Stimulated activated CD4-positive, alpha-beta T cell treated with anti-CD3 and anti-CD28 coated beads, TNF-alpha, amount 100 ng/mL, for 48 hours (primary cell): ENCODE measurements at places on chromosomes 16 and 17.
A peak's percentile ranks its signal among the peaks of the same experiment; 100 is the strongest.

- DNase-seq, result peak; percentile 7
These were observed 83.5 kb downstream of the ADCY9 start for GRCh38 chr16:4032768-4033167.

- DNase-seq, result no peak
These were observed 9.5 kb downstream of the ZNF771 start for GRCh38 chr16:30416624-30417528.

DNA sequence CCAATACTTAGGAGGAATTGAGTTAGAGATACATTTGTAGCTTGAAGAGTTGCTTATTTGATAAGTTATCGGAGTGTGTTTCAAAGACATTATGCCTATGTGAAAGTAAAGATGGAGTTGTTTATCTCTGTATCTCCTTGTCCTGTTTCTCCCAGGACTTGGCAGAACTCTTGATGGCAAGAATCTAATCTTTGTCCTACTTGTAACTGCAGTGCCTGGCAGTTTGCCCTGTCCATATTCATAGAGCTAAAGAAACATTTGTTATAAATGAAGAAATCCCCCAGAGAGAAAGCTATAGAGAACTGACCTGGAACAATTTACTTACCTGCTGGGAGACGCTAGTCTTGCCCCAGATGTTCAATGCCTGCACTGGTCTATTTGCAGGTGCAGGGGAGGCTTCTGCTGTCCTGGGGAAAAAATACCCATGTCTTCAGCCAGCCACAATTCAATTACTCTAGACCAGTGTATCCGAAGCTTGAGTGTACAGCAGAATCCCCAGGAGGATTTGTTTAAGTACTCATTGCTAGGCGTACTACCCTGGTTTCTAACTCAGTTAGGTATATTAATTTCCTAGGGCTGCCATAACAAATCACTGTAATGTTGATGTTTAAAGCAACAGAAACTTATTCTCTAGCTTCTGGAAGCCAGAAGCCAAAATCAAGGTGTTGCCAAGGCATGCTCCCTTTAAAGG, 410.0 kb upstream of the HSBP1 start:
- no peak for DNase-seq

- no peak for DNase-seq
These were observed 556.6 kb upstream of the SALL1 start for GRCh38 chr16:51707666-51708065.

- no peak for DNase-seq
These were observed 85.6 kb downstream of the KCNJ2 start for GRCh38 chr17:70254735-70255460.

DNA sequence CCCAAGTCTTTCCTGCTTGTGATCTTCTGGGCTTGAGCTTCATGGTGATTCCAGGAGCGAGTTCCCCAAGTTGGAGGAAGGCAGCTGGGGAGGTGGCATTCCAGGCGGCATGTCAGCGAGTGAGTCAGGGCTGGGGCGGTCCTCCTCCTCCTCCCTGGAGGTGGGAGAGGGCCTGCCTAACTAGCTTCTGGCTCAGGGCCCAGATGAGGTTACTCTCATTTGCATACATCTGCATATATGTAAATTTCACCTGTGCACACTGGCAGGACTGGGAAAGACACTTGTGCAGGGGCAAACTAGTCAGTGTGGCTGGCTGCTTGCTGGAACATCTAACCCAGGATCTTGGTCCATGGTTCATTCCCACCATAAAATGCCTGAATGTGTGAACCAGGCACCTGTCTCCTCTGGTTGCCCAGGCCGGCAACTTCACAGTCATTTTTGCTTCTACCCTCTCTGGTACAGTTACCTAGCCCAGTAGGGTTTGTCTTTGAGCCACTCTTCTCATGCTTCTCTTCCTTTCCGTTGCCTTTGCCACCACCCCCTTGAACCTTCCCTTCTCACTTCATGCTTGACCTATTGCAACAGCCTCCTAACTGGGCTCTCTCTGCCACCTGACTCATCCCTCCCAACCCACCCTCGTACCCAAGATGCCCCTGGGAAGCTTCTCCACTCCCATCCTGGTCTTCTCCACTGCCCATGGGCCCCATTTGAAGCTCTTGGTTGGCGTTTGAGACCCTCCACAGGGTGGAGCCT, 9.6 kb upstream of the DLX4 start:
- DNase-seq, result no peak

GRCh38 chr17:1733759-1734158, 8.9 kb upstream of the SERPINF2 start:
- no peak for DNase-seq

DNA sequence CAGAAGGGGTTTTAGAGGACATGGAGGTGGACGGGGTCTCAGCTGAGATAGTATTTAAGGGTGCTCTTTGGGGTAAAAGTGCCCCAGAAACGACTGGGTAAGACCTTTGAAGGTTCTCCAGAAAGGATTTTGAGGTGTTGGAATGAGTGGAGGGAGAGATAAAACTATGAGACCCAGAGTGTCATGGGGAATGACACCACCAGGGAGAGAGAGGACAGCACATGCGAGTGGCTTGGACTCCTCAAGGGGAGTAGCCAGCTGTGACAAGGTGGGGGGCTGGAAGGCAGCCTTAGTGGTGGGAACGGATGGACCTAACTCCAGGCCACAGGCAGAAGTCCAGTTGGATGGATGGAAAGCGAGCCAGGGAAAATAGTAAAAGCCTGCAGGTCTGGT, 19.2 kb upstream of the PITPNM3 start:
- DNase-seq, result no peak

- peak; percentile 53 for DNase-seq
These were observed 10.1 kb upstream of the ZFPM1 start for GRCh38 chr16:88442727-88443576.

- no peak for DNase-seq
These were observed 28.1 kb downstream of the BANP start for GRCh38 chr16:87979352-87979751.

DNA sequence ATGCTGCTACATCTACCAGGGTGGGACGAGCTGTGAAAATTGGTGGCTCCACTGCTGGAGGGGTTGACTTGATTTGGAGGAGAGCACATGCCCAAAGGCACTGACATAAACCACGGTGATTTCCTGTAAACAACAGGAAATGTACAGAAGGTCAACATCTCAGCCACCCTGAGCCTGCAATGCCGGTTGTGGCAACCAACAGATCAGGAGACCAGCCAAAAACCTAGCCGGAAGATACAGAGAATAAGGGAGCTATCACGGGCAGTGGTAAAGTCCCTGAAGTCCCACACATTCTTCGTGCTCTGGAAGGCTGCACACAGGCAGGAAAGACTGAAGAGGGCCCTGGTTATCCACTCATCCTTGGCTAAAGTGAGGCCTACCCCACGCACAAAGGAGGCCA, 56.2 kb downstream of the ADCY9 start:
- no peak for DNase-seq

GRCh38 chr16:79599256-79599836, 1.2 kb downstream of the MAF start:
- DNase-seq, result no peak

DNA sequence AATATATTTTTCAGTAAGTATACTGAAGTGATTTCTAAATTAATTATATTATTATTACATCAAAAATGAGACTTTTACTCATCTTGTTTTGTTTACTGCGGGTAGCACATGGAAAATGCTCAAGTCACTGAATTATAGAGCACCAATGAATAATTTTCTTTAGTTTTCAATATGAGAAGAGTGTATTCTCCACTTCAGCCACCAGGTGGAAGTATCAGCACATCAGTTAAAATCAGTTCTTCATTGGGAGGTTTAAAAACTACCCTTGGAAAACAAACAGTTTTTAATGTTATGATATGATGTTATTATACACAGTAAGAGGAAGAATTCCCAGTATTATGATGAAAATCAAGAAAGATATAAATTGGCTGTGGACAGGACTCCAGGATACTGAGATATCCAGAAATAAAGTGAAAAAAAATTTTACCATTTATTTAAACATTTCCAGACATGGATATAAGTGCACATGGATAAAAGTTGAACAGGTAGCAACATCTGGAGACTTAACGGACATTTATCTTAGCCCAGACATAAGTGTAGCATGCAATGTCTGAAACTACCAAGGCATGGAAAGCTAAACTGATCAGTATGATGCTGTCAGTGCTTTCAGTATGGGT, 467.3 kb downstream of the KCNJ2 start:
- DNase-seq, result no peak

GRCh38 chr17:39701012-39701783, 1.3 kb downstream of the ERBB2 start:
- no peak for DNase-seq

DNA sequence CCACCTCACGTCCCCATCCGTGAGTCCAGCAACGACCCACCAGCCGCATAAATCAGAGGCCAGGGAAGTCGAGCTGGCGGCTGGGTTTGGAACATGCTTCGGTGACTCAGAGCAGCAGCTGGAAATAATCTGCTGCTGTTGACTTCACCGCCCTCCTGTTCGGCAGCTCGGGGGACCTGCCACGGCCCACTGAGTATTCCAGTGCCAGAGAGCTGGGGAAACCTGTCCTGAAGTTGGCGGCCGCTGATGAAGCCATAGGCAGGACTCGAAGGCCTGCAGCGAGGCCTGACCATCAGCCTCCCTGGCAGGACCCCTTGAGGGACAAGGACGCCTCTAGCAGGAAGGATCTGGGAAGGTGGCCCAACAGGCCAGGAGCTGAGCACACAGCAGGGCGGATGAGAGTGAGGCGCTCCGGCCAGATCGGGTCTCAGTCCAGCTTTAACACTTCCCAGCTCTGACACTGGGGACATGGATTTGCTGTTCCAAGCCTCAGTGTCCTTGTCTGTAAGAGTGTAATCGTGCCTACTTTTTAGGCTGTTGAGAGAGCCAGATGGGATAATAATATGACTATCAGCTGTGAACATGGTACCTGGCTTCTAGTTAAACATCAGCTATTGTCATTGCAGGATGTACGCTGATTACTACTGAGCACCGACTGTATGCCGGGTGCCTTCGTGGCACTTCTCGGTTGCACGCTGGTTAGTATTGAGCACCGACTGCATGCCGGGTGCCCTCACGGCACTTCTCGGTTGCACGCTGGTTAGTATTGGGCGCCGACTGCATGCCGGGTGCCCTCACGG, 50.4 kb upstream of the CIBAR2 start:
- DNase-seq, result no peak

GRCh38 chr16:68778551-68779231, 41.6 kb downstream of the CDH1 start:
- no peak for DNase-seq

GRCh38 chr16:88478889-88479792, 26.1 kb downstream of the ZFPM1 start:
- DNase-seq, result no peak

- no peak for DNase-seq
These were observed 930 bp downstream of the SPNS2 start for GRCh38 chr17:4499431-4500190.

- no peak for DNase-seq
These were observed 54.0 kb upstream of the COX10 start for GRCh38 chr17:14015271-14015670.

GRCh38 chr17:56213031-56213430, 59.8 kb downstream of the ANKFN1 start:
- DNase-seq, result no peak

GRCh38 chr16:12879812-12880211, 21.6 kb upstream of the SHISA9 start:
- no peak for DNase-seq

GRCh38 chr17:73703192-73703591, 58.9 kb upstream of the SDK2 start:
- no peak for DNase-seq

DNA sequence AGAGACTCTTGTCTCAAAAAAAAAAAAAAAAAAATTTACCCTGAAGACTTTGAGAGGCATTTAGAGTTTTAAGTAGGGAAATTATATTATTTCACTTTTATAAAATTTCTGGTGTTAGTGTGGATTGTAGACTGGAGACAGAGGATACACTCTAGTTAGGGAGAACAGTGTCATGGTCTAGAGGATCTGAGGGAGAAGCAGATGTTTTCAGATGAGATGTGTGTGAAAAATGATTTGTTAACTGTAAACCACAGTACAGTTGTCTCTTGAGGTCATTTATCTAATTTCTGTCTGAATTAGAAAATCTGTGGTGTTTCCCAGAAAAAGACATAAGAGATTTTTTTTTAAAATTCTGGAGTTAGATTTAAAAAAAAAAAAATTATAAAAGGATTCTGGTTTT, 54.8 kb downstream of the NUP88 start:
- no peak for DNase-seq

DNA sequence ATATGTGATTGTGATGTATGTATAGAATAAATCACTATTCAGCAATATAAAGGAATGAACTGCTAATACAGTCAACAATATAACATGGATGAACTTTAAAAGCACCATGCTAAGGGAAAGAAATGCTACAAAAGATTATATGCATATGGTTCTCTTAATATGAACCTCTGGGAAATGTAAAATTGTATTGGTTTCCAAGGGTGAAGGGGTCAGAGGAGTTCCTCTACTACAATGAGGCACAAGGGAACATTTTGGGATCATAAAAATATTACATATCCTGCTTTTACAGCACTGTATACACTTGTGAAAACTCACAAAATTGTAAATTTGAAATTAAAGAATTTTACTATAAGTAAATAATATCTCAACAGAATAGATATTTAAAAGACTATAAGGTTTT, 111.4 kb downstream of the CA10 start:
- DNase-seq, result no peak

- DNase-seq, result no peak
These were observed 272.7 kb downstream of the SOX9 start for GRCh38 chr17:72393553-72393952.

DNA sequence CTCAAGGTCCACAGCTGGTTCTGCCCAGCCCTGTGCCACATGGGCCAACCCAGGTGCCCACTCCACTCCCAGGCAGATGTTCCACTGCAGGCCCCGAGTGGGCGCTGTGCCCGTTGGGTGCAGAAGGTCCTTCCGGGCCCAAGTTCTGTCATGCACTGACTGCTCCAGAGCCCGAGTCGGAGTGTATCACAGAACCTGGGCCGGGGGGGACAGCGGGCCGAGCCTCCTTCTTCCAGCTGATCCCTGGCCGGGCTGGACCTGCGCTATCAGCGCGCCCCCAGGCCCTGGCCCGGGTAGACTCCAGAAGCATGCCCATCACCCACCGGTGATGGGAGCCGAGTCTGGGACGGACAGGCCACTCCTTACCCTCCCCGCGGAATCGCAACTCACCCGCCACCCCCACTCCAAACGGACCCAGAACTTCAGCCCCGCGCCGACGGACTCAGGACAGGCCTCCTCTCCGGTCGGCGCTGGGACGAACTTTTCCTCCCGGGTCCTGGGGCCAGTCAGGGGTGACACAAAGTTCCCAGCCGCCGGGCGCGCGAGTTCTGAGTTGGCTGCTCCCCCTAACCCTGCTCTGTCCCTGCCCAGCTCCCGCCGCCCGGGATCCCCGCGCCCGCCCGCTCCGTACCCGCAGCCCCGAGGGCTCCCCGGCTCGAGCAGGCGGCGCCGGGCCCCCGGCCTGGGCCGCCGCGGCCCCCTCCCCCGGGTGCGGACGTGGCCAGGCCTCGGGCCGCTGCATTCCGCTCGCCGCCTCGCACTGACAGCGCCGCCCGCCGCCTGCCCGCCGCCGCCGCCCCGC, at the start of gene COPZ2:
COPZ2 (minus strand) TSS at position 762 of the 802 bp plus-strand sequence; CDS start at position 742, 20 bp downstream.
- peak; percentile 53 for DNase-seq

DNA sequence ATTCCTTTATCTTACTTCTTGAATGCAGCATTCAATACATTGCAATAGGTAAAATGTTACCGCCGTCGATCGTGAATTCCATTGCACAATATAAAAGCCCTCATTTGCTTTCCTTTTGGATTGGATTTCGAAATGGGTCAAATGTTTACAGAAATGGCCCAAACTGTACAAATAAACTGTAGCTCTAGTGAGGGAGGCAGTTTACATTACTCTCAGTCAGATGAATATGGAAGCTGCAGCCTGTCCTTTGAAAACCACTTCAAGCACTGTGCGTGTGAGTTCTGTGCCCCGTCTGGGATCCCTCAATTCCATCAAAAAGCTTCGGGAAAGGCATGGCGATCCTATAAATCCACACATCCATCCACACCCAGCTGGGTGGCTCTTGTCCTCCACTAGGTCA, 258.6 kb upstream of the FOXF1 start:
- DNase-seq, result no peak
